ENCODE measurements at places on chromosomes 7 and 10. TPM values are rescaled to one million over a fixed set of nuclear protein-coding genes. Genes with fewer than 3 reads are reported as not detected.

DNA sequence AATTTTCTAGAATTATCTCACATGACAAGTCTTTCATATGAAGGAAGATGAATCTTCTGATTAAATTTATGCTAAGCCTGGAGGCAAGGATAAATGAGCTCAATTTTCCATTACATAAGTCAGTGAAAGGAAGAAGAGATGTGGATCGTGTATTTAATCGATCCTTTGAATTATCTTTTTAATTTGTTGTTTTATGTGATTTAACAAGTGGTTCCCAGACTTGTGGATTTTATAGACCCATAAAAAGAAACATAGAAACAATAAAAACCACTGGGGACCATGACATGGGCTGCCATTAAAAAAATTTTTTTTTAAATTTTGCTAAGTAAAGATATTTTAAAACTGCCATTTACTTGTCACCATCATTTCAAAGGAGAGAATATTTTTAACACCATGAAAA is 45.0 kb downstream of the SLK start:
- DNase-seq = no peak

- no peak for DNase-seq
These were observed 561.6 kb downstream of the TCERG1L start for GRCh38 chr10:130749911-130750310.

GRCh38 chr7:30906515-30907240 is 5.0 kb upstream of the AQP1 start:
- DNase-seq = no peak

DNA sequence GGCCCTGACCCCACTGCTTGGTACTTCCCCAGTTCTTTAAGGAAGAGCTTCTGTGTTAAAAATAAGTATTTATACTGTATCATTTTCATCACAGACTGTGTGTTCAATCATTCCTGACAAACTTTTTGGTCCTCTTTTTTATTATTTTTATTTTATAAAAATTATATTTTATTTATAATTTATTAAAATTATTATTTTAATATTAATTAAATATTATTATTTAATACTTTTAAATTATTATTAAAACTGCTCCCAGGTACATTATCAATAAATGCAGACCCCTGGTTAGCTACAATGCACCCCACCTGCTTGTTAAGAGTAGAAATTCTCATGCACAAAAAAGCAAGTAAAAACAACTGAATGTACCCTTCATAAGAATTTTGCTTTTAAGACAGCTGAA is 172.0 kb downstream of the GLI3 start:
- no peak for DNase-seq

DNA sequence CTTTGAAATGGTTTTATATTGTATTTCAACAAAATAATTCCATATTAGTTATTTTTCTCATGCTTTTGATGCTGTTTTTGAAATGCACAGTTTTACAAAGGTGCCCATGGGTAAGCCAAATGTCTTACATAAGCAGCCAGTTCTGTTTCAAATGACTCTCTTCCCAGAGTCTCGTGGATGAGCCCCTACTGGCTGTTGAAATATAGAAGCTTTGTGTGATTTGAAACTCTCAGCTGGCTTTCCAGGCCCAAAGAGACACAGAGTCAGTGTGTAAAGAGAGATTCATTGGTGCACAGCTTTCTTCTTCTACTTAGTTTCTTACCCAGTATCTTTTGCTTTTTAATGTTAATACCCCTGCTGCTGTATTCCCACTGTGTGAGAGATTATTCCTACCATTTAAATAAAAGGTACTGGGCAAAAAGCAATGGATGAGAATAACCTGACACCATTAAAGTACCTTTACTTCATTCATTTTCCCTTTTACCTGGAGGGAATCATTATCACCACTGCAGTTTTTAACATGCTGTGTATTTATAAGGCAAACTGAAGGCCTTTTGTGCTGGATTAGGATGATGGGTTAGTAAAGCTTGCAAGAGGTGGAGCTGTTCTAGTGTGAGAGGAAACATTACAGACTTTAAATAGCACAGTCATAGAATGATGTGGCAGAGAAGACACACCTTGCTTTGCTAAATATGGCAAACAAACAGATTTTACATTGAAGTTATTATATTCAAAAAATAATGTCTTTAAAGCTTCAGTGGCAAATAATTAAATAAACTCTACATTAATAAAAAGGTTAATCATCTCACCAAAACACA is 415.1 kb downstream of the THSD7A start:
- DNase-seq = no peak

DNA sequence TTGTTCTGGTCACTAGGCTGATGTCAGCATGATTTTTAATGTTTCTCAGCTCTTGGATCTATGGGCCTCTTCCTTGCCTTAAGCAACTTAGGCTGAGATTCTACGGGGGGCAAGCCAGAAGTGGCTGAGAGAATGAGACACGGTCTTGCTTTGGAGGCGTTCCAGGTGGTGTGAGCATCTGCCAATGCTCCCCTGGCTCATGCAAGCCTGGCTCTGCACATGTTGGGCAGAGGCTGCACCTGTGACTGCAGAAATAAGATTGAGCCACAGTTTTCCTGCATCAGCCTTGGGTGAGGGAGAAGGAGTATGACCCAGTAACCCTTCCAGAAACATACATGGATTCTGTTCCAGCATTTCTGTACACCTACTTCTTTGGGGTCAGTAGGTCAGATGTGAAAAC is 41.9 kb downstream of the C10orf120 start:
- no peak for DNase-seq

DNA sequence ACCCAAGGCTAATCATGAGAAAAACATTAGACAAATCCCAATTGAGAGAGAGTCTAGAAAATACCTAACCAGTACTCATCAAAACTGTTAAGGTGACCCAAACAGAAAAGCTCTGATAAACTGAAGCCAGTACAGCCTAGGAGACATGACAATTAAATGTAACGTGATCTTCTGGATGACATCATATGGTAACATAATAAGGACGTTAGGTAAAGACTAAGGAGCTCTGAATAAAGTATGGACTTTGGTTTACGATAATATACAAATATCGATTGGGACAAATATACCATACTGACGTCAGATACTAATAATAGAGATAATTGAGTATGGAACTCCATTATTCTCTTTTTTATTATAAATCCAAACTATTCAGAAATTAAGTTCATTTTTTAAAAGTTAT is 561.1 kb upstream of the STEAP1 start:
- no peak for DNase-seq

- no peak for DNase-seq
These were observed 46.6 kb downstream of the ATXN7L1 start for GRCh38 chr7:105829681-105830322.

The FGL2 gene
- total RNA-seq = not detected

The ZNF425 gene
- 6.5 TPM for total RNA-seq

The HOXA3 gene
- not detected for total RNA-seq

The MYL10 gene
- total RNA-seq = not detected
